ENCODE measurements at places on chromosomes 11 and 22. TPM values are rescaled to one million over a fixed set of nuclear protein-coding genes. Genes with fewer than 3 reads are reported as not detected.

- no peak overlapping the region for H3K27ac ChIP-seq
- H3K4me1 ChIP-seq, result no peaks in the 10 kb centered on the region
- H3K36me3 ChIP-seq, result no peaks in the 10 kb centered on the region
- H3K4me3 ChIP-seq, result no peak overlapping the region
- H3K27me3 ChIP-seq, result no peaks in the 10 kb centered on the region
- DNase-seq, result no peak
Measured at GRCh38 chr11:106463796-106464201, 386.3 kb downstream of the AASDHPPT start.

GRCh38 chr22:46350646-46351045, 15.1 kb downstream of the TRMU start:
- no peak overlapping the region for H3K4me3 ChIP-seq
- H3K36me3 ChIP-seq, result peaks cover 26% of the 10 kb centered on the region
- no peaks in the 10 kb centered on the region for H3K27me3 ChIP-seq
- no peak for DNase-seq
- H3K4me1 ChIP-seq, result no peaks in the 10 kb centered on the region

- H3K4me3 ChIP-seq, result no peak overlapping the region
- DNase-seq, result no peak
- H3K27me3 ChIP-seq, result no peaks in the 10 kb centered on the region
- no peaks in the 10 kb centered on the region for H3K36me3 ChIP-seq
- H3K4me1 ChIP-seq, result no peaks in the 10 kb centered on the region
Measured at GRCh38 chr11:110966131-110966530, 253.9 kb upstream of the ARHGAP20 start.

- H3K27me3 ChIP-seq, result no peaks in the 10 kb centered on the region
- no peak for DNase-seq
- no peak overlapping the region for H3K27ac ChIP-seq
- H3K4me3 ChIP-seq, result no peak overlapping the region
- H3K4me1 ChIP-seq, result no peaks in the 10 kb centered on the region
Measured at GRCh38 chr22:17792854-17793434, 18.7 kb upstream of the BID start.

GRCh38 chr11:121829159-121829643, 286.8 kb downstream of the BLID start:
- H3K27me3 ChIP-seq, result no peaks in the 10 kb centered on the region
- H3K4me1 ChIP-seq, result no peaks in the 10 kb centered on the region
- no peak overlapping the region for H3K4me3 ChIP-seq
- H3K36me3 ChIP-seq, result no peaks in the 10 kb centered on the region
- DNase-seq, result no peak
- peak overlapping the region; percentile 57 for H3K27ac ChIP-seq

GRCh38 chr22:26409719-26410335, 19.2 kb upstream of the ASPHD2 start:
- DNase-seq, result no peak
- H3K27ac ChIP-seq, result no peak overlapping the region
- H3K36me3 ChIP-seq, result no peaks in the 10 kb centered on the region
- no peak overlapping the region for H3K4me3 ChIP-seq
- peaks cover 32% of the 10 kb centered on the region for H3K27me3 ChIP-seq

DNA sequence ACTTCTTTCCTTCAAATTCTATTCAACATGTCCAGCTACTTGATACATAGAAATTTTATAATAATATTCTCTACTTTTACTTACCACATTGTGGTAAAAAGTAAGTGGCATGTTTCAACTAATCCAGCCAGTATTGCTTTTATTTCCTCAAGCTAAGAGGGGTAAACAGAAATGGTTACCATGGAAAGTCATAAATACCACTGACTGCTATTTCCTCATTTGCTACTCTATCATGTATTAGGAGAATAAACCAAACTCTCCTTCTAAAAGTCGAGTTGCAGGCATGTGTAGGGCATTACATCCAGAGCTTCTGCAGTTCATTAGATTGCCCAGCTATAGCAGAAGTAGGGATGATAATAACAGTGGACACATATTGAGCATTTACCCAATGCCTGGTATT, 208.4 kb downstream of the MAML2 start:
- H3K27me3 ChIP-seq, result no peaks in the 10 kb centered on the region
- H3K4me3 ChIP-seq, result no peak overlapping the region
- H3K27ac ChIP-seq, result peak overlapping the region; percentile 65

ZNF215 gene
- 3.6 TPM for total RNA-seq

OR5P2 gene
- total RNA-seq, result 6.6 TPM

SLC6A5 gene
- not detected for total RNA-seq

BUD13 gene
- 19.8 TPM for total RNA-seq

FBLN1 gene
- total RNA-seq, result 293 TPM

NAA40 gene
- total RNA-seq, result 19.7 TPM
